ENCODE measurements at places on chromosomes 7 and 10.
A peak's percentile ranks its signal among the peaks of the same experiment; 100 is the strongest.

DNA sequence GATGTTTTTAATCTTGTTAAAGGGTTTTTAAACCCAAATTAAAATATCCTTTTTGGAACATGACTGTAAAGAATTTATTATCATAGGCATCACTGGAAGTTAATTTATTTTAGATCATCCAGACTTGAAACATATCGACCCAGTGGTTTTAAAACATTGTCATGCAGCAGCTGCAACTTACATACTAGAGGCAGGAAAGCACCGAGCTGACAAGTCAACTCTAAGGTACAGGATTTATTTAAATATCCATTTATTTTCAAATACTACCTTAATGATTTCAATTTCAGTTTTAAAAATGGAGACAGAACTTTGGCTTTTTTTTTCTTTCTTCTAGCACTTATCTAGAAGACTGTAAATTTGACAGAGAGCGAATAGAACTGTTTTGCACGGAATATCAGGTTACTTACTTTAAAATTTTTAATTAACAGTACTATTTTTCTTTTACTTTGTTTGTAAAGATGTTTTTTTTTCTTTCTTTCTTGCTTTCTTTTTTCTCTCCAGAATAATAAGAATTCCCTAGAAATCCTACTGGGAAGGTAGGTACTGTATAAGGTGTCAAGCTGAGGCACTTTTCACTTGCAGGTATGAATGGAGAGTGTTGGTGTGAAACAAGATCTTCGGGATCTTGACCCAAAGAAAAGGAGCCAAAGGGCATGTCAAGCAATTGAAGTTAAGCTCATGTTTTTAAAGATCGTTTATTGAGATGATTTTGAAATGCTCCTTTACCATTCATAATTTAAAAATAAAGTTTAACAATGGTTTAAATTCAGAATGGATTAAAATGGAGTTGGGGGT, 1.8 kb downstream of the COMMD3 start:
- no peak for DNase-seq
- peaks cover 3% of the 10 kb centered on the region for H3K36me3 ChIP-seq
- peaks cover 14% of the 10 kb centered on the region for H3K27me3 ChIP-seq
- H3K4me1 ChIP-seq: peaks cover 17% of the 10 kb centered on the region

DNA sequence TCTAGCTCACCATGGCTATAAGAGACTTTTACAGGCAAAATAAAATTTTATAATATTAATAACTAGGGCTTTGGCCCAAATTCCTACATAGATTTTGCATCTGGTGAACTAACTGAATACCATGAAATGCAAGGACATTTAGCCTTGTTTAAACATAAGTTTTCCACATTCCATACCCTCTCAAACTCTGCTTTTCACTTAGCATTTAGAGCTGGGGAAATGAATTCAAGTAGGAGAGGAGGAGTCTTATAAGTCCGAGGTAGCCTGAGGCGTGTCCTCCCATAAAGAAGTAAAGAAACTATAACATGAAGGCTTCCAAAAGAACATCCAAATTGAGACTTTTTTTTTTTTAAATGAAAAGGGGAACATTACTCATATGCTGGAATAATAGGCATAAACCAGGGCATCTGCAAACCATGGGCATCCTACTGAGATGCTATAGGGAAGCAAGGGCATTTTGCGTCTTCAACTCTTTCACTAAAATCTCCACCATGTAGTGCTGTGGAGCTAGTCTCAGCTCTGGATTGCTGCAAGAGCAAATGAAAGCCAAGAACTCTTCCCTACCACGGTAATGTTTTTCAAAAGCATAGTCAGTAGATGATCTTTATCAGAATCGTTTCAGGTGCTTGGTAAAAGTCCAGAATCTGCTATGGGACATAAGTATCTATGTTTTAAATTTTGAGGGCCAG, 79.1 kb downstream of the PALS2 start:
- H3K36me3 ChIP-seq: no peaks in the 10 kb centered on the region
- H3K27me3 ChIP-seq: no peaks in the 10 kb centered on the region
- H3K27ac ChIP-seq: no peak overlapping the region
- H3K4me1 ChIP-seq: peaks cover 4% of the 10 kb centered on the region
- no peak for DNase-seq

GRCh38 chr10:45368181-45368580, 5.8 kb upstream of the ALOX5 start:
- no peaks in the 10 kb centered on the region for H3K4me1 ChIP-seq
- no peak overlapping the region for H3K4me3 ChIP-seq
- H3K36me3 ChIP-seq: no peaks in the 10 kb centered on the region
- no peak overlapping the region for H3K27ac ChIP-seq
- no peak for DNase-seq
- peaks cover 11% of the 10 kb centered on the region for H3K27me3 ChIP-seq

- no peak for DNase-seq
- H3K4me3 ChIP-seq: no peak overlapping the region
- H3K36me3 ChIP-seq: no peaks in the 10 kb centered on the region
- H3K27ac ChIP-seq: no peak overlapping the region
Observed at GRCh38 chr7:153381275-153382040, 621.9 kb downstream of the ACTR3B start.

DNA sequence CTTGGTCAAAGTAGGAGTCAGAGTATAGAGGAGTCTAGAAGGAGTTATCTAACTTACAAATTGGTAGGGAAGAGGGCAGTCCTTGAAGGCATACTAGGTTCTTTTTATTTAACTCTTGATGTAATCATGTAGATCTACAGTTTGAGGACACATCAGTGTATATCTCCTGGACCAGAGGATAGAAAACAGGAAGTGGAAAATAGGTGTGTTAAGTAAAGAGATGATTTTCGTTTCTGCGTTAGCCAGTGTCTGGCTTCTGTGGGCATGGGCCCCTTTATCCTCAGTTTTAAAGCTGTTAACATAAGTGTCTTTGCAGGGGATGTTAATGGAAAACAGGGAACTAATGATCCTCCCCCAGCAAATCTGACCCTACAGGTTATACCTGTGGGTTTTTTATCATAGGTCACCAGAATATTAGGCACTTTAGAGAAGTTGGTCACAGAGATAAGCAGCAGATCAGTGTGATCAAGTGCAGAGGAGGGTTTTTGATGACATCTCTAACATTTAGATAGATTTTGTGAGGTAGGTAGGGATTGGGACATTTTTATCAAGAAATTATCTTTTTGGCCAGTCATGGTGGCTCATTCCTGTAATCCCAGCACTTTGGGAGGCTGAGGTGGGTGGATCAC, 58.6 kb upstream of the PRSS1 start:
- no peak overlapping the region for H3K4me3 ChIP-seq
- H3K27me3 ChIP-seq: no peaks in the 10 kb centered on the region
- DNase-seq: no peak

DNA sequence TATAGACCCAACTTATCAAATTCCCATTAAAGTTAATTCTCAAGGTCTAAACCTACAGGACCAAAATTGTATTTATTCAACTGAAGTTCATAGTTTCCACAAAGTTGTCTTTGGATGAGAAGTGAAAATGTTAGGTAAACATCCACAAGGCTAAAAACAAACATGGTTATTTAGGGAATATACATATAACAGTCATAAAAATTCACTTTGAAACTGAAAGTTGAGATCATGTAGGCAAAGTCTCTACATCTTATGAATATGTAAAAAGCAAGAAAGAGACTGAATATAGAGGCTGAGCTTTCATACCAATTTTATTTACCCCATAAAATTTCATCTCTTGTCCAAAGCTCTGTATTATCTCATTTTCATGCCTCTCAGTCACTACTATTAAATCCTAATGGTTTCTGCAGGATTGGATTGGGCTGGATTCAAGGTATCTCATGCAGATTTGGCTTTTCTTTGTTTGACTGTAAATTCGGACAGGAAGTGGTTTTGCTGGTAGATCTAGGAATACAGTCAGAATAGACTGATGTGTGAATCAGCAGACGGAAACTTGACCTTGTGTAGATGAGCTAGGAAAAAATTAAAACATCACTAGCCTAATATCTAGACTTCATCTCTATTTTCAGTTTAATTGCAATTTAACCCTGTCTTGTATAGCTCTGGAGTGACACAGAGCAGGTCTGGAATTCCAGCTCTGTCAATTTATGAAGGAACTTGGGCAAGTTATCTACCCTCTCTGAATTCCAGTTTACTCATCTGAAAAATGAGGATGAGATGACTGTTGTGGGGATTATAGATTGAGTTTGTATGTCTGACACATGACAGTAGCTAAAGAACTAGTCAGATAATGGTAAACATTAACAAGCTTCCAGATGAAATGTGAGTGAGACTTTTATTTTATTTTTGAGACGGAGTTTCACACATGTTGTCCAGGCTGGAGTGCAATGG, 27.3 kb upstream of the SKAP2 start:
- no peaks in the 10 kb centered on the region for H3K27me3 ChIP-seq
- H3K36me3 ChIP-seq: no peaks in the 10 kb centered on the region
- no peak for DNase-seq
- H3K4me1 ChIP-seq: peaks cover 6% of the 10 kb centered on the region

- no peak overlapping the region for H3K27ac ChIP-seq
- H3K36me3 ChIP-seq: no peaks in the 10 kb centered on the region
- no peak for DNase-seq
- H3K4me1 ChIP-seq: no peaks in the 10 kb centered on the region
- no peak overlapping the region for H3K4me3 ChIP-seq
Observed at GRCh38 chr7:37534893-37535610, 86.4 kb upstream of the ELMO1 start.

GRCh38 chr10:114544045-114544659, 113.9 kb downstream of the ABLIM1 start:
- no peaks in the 10 kb centered on the region for H3K36me3 ChIP-seq
- DNase-seq: no peak
- H3K27ac ChIP-seq: no peak overlapping the region
- no peaks in the 10 kb centered on the region for H3K4me1 ChIP-seq
- H3K27me3 ChIP-seq: no peaks in the 10 kb centered on the region
- H3K4me3 ChIP-seq: no peak overlapping the region

DNA sequence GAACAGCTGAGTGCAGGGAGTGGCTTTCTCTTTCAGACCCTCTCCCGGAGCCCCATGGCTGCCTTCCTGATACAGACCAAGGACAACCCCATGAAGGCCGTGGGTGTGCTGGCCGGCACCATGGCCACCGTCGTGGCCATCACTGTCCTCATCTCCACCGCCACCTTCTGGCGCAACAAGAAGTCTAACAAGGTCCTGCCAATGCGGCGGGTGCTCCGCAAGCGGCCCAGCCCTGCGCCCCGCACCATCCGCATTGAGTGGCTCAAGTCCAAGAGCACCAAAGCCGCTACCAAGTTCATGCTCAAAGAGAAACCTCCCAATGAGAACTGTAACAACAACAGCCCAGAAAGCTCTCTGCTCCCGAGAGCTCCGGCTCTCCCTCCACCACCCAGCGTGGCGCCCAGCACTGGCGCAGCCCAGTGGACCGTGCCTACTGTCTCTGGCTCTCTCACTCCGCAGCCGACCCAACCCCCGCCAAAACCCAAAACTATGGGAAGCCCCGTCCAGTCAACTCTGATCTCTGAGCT, 11.2 kb downstream of the LRIT2 start:
- no peak for DNase-seq
- no peak overlapping the region for H3K4me3 ChIP-seq
- H3K27me3 ChIP-seq: peaks cover 3% of the 10 kb centered on the region
- no peak overlapping the region for H3K27ac ChIP-seq
- no peaks in the 10 kb centered on the region for H3K36me3 ChIP-seq

GRCh38 chr7:9488555-9488954, 1055.1 kb downstream of the NXPH1 start:
- peaks cover 18% of the 10 kb centered on the region for H3K4me1 ChIP-seq
- no peak overlapping the region for H3K4me3 ChIP-seq
- no peaks in the 10 kb centered on the region for H3K36me3 ChIP-seq
- peak overlapping the region; percentile 33 for H3K27ac ChIP-seq
- H3K27me3 ChIP-seq: no peaks in the 10 kb centered on the region
- DNase-seq: peak; percentile 71

DNA sequence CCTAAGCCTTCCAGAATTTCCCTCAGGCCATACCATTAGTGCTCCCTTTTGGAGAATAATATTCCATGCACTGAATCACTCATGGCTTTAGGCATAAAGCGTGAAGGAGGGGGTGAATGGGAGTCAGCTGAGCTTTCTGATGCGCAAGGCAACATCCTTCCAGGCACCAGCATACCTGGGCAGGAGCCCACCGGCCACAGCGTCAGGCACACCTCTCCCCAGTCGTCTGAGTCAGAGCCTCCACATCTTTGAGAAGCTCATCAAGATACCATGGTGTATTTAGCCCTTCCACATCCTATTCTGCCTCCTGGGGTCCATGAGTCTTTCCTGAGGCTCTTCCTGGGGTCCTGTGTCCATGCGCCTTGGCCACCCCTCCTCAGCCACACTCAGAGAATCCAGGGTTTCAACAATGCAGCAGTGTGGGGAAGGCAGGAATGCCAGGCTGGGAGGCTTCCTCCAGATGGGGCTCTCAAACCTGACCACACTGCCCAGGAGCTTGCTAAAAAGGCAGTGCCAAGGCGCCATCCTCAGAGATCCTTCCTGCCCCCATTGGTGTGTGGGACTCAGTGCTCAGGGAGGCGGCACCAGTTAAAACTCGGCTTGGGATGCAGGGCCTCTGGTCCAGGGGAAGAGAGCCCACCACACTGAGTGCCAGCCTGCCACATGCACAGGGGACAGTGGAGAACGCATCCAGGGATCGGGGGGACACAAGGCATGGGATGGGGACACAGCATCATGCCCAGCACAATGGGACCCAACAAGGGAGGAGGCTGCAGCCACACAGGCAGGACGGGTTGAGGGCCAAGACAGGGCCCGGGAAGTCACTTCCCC, 31.6 kb downstream of the RASGEF1A start:
- DNase-seq: peak; percentile 29
- no peaks in the 10 kb centered on the region for H3K36me3 ChIP-seq
- H3K27ac ChIP-seq: no peak overlapping the region
- H3K4me3 ChIP-seq: no peak overlapping the region
- H3K4me1 ChIP-seq: no peaks in the 10 kb centered on the region
- H3K27me3 ChIP-seq: peaks cover 16% of the 10 kb centered on the region

- peak; percentile 31 for DNase-seq
- H3K4me3 ChIP-seq: no peak overlapping the region
- H3K4me1 ChIP-seq: no peaks in the 10 kb centered on the region
- no peaks in the 10 kb centered on the region for H3K27me3 ChIP-seq
Observed at GRCh38 chr7:158114056-158114850, 473.4 kb downstream of the PTPRN2 start.

DNA sequence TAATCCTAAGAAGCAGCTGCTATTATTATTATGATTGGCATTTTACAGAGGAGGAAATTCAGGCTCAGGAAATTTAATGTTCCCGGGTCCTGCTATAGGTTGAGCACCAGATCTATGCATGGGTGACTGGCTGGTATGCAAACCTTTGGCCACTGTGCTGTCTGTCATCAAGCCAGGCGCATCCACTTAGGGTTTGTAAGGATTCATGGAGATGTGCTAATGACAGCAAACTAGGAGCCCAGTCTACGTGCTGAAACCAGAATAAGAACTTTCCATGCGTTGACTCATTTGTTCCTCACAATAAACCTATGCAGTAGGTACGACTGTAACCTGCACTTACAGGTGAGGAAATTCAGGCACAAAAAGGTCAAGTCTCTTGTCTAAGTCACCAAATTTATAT, 64.5 kb upstream of the ZMIZ1 start:
- no peak overlapping the region for H3K4me3 ChIP-seq
- H3K36me3 ChIP-seq: no peaks in the 10 kb centered on the region
- H3K27me3 ChIP-seq: no peaks in the 10 kb centered on the region
- DNase-seq: no peak
- peaks cover 7% of the 10 kb centered on the region for H3K4me1 ChIP-seq

GRCh38 chr10:101666083-101666482, 28.9 kb downstream of the FBXW4 start:
- peaks cover 27% of the 10 kb centered on the region for H3K36me3 ChIP-seq
- H3K4me1 ChIP-seq: peaks cover 5% of the 10 kb centered on the region
- H3K4me3 ChIP-seq: no peak overlapping the region
- DNase-seq: no peak

- no peak overlapping the region for H3K4me3 ChIP-seq
- peaks cover 4% of the 10 kb centered on the region for H3K4me1 ChIP-seq
- DNase-seq: peak; percentile 69
- no peaks in the 10 kb centered on the region for H3K27me3 ChIP-seq
- no peaks in the 10 kb centered on the region for H3K36me3 ChIP-seq
Observed at GRCh38 chr7:99312316-99313203, 13.1 kb upstream of the ARPC1A start.

Data from SJSA1 (cell line).